ENCODE measurements at places on chromosomes 7 and 10.

DNA sequence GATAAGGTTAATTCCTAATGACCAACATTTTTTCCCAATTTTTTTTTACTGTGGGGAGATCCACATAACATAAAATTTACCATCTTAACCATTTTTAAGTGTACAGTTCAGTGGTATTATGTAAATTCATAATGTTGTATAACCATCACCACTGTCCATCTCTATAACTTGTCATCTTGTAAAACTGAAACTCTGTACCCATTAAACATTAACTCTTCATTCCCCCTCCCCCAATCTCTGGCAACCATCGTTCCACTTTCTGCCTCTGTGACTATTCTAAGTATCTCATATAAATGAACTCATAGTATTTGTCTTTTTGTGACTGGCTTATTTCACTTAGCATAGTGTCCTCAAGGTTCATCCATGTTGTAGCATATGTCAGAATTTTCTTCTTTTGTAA lies 46.0 kb upstream of the HPS1 start:
- DNase-seq, result no peak

GRCh38 chr10:20835335-20835734 lies 61.8 kb downstream of the NEBL start:
- no peak for DNase-seq

DNA sequence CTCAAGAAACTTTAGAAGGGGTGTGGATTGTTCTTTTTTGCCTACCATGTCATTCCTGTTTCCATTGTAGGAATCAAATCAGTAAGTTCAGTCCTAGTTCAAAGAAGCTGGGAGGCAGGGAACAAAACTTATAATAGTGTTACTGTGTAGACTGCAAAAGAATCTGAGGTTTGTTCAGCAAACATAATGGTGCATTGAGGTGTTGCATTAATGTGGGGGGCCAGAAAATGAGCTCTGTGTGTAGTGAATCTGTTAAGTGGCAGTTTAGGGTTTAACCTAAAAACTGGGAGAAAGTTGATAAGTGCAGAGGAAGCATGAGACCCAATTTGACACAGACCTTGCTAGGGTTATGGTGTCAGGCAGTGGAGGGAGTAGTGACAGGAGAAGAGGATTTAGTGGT lies 197.7 kb downstream of the SUGCT start:
- DNase-seq, result no peak

DNA sequence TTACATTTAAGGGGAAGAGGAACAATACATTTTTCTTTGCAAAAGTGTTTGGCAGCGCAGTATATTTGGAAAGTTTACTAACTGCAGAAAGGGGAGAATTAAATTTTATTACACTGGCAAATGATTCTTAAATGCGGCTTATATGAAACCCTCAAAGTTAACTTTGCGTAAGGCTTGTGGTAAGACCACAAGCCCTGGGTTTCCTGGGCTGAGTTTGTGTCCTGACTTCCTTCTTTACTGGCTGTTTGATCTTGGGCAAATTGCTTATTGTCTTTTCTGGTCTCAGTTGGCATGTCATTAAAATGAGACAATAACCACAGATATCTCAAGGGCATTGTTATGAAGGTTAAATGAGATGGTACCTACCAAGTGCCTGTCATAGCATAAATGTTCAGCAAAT lies 106.8 kb downstream of the GLRX3 start:
- DNase-seq, result no peak

DNA sequence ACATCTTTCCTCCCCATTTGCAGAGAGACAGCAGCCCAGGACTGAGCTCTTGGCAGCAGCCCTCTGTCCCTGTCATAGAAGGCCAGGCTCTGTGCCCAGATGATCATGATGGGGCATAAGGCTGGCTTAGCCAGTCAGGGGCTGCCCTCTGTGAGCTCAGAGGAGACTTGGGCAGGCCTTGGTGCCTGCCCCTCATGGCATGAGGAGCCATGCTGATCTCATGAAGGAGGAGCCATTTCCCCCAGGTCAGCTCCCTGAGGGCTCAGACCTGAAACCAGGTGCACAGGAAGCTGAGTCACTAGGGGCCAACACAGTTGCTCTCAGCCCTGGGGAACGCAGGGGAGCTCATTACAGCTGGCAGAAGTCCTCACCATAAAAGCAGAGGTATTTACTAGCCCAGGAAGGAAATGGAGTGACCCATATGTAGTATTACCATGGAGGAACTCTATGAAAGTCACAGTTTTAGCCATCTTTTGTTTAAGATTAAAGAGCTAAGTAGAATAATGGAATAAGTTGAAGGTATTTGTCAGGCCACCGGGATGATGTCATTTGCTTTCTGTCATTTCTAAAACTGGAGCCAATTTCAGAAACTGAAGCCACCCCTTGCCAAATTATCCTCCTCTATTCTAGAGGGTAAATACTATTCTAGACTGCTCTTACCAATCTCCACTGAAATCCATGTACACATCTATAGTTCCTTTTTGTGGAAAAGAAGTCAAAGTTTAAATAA lies 362.4 kb upstream of the ZNF32 start:
- no peak for DNase-seq

GRCh38 chr10:47260505-47261111 lies 39.4 kb upstream of the GDF10 start:
- DNase-seq, result no peak

DNA sequence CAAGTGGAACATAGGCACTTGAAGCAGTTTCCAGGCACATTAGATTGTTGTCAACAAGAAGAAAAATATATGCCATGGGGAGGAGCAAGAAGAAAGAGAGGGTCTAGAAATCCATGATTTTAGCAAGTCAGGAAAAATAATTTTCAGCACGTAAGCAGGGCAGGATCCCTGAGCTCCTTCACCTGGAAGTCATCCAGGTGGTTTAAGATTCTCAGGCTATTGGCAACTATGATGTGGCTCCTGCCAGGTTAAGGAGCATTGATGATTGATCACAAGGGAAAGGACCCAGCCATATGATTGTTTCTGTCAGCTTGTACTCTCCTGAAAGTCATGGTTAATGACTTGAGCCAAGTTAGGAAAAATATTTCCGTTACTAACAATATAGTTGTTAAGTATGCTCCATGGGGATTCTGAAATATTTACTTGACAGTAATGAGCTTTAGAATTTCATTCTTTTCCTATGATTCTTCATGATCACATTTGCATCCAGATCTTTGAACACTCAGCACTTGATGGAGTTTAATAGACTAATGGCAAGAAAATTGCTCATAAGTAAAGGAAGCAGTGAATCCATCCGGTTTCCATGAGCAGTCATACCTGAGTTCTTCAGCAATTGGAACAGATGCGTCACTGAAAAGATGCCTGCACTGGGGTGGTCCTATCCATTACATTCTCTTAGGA lies 209.1 kb downstream of the BICC1 start:
- DNase-seq, result no peak

GRCh38 chr10:132616170-132616995 lies 78.8 kb downstream of the INPP5A start:
- DNase-seq, result peak; percentile 39

- no peak for DNase-seq
Observed at GRCh38 chr10:60448246-60448645, 58.6 kb upstream of the ANK3 start.

- DNase-seq, result no peak
Observed at GRCh38 chr7:130822642-130823041, 88.6 kb upstream of the KLF14 start.

DNA sequence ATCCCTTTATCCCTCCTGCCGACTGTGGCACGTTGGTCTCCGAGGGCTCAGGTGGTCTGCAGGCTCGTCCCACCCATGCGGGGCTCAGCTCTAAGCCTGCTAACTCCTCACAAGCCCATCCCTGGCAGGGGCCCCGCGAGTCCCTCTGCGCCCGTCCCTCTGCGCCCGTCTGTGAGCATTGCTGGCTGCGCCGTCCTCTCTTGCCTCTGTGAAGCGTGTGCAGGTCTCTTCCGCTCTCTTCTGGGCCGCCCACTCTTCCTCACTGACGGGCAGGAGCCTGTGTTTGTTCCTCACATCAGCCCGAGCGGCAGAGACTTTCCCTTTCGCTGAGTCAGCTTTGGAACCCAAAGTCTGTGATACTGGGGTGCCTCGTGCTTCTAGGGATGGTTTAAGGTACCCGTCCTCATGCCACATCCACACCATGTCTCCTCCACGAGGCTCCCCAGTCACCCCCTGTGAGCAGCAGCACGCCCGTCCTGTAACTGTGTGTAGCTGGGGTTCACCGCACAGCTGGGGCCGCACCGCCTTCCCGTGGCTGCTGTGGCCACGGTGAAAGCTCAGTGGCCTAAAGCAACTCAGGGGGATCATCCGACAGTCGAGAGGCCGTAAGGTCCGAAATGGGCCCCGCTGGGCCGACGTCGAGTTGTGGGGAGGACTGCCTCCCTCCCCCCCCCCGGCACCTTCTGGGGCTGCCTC lies 35.5 kb downstream of the ADGRA1 start:
- DNase-seq, result no peak

DNA sequence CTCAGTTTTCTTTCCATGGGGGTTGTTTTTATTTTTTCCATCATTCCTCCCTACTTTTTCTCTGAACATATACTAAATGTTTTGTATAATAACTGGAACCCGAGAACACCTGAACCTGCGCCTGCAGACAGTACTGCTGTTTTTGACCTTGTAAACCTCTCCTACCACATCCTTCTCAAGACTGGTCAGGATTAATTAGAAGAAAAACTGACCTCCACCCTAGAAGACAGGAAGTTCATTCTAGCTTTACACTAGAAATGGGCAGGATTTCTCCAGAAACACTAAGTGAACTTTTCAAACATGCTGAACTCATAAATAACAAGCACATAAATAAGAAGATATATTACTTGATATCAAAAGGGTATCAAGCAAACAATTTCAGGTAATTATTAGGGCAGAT lies 751 bp upstream of the HYCC1 start:
- no peak for DNase-seq

GRCh38 chr10:7107285-7107684 lies 303.5 kb downstream of the SFMBT2 start:
- DNase-seq, result no peak

GRCh38 chr10:37831495-37832333 lies 25.7 kb downstream of the ZNF248 start:
- DNase-seq, result no peak

- no peak for DNase-seq
Observed at GRCh38 chr7:77831481-77831880, 32.9 kb downstream of the PHTF2 start.

DNA sequence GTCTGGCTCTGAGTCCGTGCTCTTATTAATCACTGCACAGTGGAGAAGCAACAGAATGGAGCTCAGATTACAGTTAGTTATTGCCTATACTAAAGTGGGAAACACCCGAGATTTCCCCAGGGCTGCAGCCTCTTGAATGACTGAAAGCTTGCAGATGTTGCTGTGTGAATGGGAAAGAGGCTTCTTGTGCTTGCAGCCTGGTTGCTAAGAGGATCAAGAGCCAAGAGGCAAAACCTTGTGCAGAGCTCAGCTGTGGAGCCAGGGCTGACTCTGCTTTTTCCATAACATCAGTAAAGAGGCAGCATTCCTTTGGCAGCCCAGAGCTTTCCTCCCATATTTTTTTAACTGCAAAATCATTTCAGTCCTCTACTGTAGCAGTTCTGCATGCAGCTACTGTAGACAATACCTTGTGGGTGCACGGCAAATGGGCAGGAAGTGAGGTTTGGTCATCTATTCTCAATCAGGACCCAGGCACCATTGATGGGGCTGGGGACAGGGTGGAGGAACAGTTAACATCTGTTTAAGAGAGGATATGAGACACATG lies 86.5 kb downstream of the RALA start:
- DNase-seq, result no peak

GRCh38 chr10:133336577-133337369 lies at the start of gene CALY:
Gene CALY (minus strand): TSS chr10:133336896. CDS start chr10:133328989, 7,907 bp downstream.
- peak; percentile 55 for DNase-seq

DNA sequence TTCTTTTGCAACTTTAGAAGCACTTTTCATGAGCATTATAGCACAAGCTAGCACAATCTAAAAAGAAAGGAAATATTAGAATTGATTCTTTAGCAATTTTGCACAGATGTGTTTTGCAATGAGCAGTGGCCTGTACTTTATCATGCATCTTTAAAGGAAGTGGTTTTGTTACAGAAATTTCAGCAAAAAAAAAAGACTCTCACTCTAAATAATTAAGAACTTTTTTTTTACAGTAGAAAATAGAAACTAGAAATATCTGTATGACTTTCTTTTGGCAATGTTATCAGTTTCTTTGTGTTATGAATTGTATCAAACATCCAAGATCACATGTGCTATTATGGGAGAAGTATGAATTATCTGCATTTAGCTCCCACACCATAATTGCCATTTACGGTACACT lies 195.7 kb upstream of the KLF6 start:
- no peak for DNase-seq

DNA sequence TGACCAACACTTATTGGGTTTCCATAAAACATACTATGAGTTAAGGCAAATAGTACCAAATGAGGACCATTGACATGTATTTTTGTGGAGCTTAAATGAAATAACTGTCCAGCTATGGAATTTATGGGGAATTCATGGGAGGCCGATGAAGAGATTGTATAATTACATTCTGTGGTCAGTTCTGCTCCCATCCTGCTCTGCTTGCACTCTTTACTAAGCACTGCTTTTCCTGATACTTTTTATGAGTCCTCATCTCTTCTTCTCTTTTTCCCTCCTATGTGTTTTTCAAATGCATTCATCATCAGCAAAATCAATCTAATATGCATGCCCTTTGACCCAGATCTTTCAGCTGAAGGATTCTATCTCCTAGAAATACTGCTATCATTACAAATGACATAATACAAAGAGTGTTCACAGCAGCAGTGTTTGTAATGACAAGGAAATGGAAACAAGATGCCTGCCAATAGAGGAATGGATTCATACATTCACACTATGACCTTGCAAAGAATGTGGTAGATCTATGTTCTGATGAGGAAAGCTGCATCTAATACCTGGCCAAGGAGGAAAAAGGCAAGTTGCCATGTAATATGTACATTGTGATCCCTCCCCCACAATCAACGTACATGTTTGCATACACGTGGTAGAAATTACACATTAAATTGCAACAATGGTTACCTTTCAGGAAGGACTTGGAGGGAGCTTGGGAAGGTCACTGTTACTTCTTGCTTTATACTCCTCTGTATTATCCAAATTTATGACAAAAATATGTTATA lies 73.9 kb downstream of the PCGF5 start:
- no peak for DNase-seq

DNA sequence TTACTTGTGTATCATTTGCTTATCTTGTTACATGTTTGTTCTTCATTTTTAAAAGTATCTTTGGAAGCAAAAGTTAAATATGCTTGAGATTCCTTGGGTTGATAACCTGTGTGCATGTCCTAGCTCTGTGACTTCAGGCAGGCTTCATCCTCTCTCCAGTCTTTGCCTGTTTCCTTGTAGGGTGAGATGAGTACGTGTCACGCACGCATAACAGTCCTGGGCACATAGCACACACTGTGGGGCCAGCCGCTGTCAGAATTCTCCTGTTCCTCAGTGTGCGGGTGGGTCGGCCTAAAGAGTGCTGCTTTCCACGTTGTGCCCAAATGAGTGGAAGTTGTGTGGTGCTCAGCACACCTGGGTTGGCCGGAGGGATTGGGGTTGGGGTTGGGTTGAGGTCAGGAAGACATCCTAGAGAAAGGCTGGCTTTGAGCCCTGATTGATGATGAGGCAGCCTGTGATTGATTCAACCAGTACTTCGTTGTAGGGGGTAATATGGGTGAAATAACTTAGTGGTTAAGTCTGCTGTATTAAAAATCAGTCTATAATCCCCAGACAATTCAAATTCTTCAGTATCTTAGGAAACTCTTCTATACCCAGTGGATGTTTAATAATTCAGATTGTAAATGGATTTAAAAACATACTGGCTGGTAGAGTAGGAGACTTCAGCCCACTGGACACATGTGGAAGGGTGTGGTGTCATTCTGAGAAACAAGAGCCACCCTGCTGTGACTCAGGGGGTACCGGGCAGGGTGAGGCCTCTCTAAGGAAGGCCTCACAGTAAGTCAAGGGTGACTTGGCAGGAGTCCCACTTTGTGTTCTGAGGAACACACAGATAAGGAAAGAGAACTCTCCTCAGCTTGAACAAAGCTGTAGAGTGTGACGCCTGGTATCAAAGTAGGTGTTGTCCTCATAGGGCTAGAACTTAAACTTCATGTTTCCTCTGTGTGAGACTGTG lies 54.8 kb downstream of the DAGLB start:
- no peak for DNase-seq
